Cardiac muscle cell (in vitro differentiated cells and primary cell): ENCODE measurements at places on chromosomes 5 and 9. TPM values are rescaled to one million over a fixed set of nuclear protein-coding genes. Genes with fewer than 3 reads are reported as not detected.
A peak's percentile ranks its signal among the peaks of the same experiment; 100 is the strongest.

Gene DRD1
- 1.3 and 3.1 TPM in 2 replicates for total RNA-seq

Gene SLC34A3
- total RNA-seq = 0.25 TPM in 1 of 2 replicates, not detected in the other

Gene RICTOR
- 15.1 and 20.6 TPM in 2 replicates for total RNA-seq

Gene SPACA9
- total RNA-seq = 4.8 and 6.4 TPM in 2 replicates

Gene EQTN
- not detected in 2 replicates for total RNA-seq

Gene TAF1L
- 0.09 TPM in 1 of 2 replicates, not detected in the other for total RNA-seq

Gene ADAMTS16
- total RNA-seq = not detected in 2 replicates

Gene DEPDC1B
- 1.6 and 15.7 TPM in 2 replicates for total RNA-seq

DNA sequence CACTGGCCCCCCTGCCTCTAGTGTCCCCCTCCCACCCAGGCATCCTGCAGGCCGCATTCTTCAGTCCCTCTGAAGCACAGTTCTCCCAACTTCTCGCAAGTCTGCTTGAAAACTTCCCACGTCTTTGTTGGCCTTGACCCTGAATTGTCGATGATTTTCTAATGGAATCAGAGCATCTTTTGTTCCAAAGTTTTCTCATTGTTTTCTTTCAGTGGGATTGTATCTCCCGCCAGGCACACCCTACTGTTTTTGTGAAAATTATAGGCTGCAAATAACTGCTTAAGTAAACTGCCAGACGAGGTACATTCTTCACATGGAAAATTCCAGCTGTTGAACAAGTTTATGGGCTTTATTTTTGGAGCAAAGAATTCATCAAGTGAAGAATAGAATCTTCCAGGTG, 122.6 kb upstream of the SLC25A48 start:
- DNase-seq = no peak
- H3K27ac ChIP-seq = no peak overlapping the region
- no peaks in the 10 kb centered on the region for H3K4me1 ChIP-seq
- no peaks in the 10 kb centered on the region for H3K36me3 ChIP-seq

GRCh38 chr5:138568061-138568824, 7.0 kb downstream of the HSPA9 start:
- no peaks in the 10 kb centered on the region for H3K27me3 ChIP-seq
- H3K4me1 ChIP-seq = no peaks in the 10 kb centered on the region
- H3K27ac ChIP-seq = no peak overlapping the region
- no peak for DNase-seq
- peaks cover 88% of the 10 kb centered on the region for H3K36me3 ChIP-seq

DNA sequence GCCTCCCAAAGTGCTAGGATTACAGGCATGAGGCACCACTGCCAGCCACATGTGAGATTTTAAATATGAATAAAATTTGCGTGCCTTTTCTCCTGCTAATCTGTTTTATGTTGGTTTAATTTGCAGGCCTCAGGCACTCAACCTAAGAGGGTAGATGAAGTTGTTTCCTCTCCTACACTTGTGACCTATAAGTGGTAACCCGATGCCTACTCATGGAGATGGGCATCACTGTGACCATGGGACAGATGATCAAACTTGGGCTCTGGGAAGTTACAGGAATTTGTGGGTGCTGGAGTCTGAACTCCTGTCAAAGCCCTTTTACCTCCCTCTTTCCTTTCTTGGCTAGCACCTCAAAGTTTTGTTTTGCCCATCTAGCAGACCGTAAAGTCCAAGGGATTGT, 1.1 kb downstream of the SLC28A3 start:
- H3K36me3 ChIP-seq = no peaks in the 10 kb centered on the region
- peak overlapping the region; percentile 91 for H3K27ac ChIP-seq
- DNase-seq = no peak
- H3K27me3 ChIP-seq = no peaks in the 10 kb centered on the region

- no peak for DNase-seq
- no peaks in the 10 kb centered on the region for H3K36me3 ChIP-seq
- H3K4me3 ChIP-seq = no peak overlapping the region
- H3K4me1 ChIP-seq = no peaks in the 10 kb centered on the region
- H3K27ac ChIP-seq = no peak overlapping the region
Observed at GRCh38 chr5:143601357-143601756, 197.9 kb upstream of the NR3C1 start.

- no peak overlapping the region for H3K4me3 ChIP-seq
- no peaks in the 10 kb centered on the region for H3K36me3 ChIP-seq
- H3K27me3 ChIP-seq = no peaks in the 10 kb centered on the region
- H3K27ac ChIP-seq = no peak overlapping the region
Observed at GRCh38 chr5:126681970-126682369, 81.2 kb downstream of the PHAX start.

GRCh38 chr9:2158111-2158610, 143.0 kb downstream of the SMARCA2 start:
- H3K4me1 ChIP-seq = peaks cover 35% of the 10 kb centered on the region
- DNase-seq = peak; percentile 89
- H3K27me3 ChIP-seq = no peaks in the 10 kb centered on the region

GRCh38 chr9:134293611-134294152, 32.6 kb upstream of the RXRA start:
- no peaks in the 10 kb centered on the region for H3K36me3 ChIP-seq
- H3K4me1 ChIP-seq = peaks cover 4% of the 10 kb centered on the region
- H3K27ac ChIP-seq = no peak overlapping the region
- no peak overlapping the region for H3K4me3 ChIP-seq

- H3K27me3 ChIP-seq = no peaks in the 10 kb centered on the region
- peak; percentile 95 for DNase-seq
- H3K4me3 ChIP-seq = peak within 1 kb of the TSS; percentile 90
- peak within 1 kb of the TSS; percentile 82 for H3K27ac ChIP-seq
- no peaks in the 10 kb centered on the region for H3K36me3 ChIP-seq
Observed at GRCh38 chr5:176415952-176416924, at the start of gene CLTB. TSS of gene CLTB (minus strand) at chr5:176416539. CDS start at chr5:176416363, 176 bp downstream.
